Aorta (tissue), 5 donors: ENCODE measurements at places on chromosomes 5 and 9. TPM values are rescaled to one million over a fixed set of nuclear protein-coding genes. Genes with fewer than 3 reads are reported as not detected.
A peak's percentile ranks its signal among the peaks of the same experiment; 100 is the strongest.

SV2C gene
- not detected for total RNA-seq

GRCh38 chr9:135692410-135692809 is 6.9 kb downstream of the SOHLH1 start:
- no peak overlapping the region for H3K27ac ChIP-seq
- no peaks in the 10 kb centered on the region for H3K36me3 ChIP-seq
- no peak for DNase-seq
- H3K27me3 ChIP-seq: no peaks in the 10 kb centered on the region

DNA sequence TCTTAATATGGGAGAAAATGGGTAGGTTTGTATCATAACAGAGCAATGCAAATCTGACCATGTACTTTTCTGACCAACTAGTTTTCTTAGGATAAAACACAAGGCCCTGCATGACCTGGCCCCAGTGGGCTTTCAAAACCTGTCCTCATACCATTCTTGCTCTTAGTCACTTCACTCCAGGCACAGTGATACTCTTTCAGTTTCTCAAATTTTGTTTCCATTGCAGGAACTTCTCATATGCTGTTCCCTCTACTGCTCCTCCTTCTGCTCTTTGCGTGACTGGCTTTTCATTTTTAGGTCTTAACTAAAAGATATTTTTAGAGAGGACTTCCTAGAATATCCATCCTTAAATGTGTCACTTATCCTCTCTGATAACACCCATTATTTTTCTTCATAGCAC is 112.4 kb downstream of the INIP start:
- no peak overlapping the region for H3K4me3 ChIP-seq
- no peaks in the 10 kb centered on the region for H3K27me3 ChIP-seq
- no peak overlapping the region for H3K27ac ChIP-seq

- no peak overlapping the region for H3K4me3 ChIP-seq
- no peaks in the 10 kb centered on the region for H3K36me3 ChIP-seq
- no peak for DNase-seq
- no peaks in the 10 kb centered on the region for H3K4me1 ChIP-seq
Observed at GRCh38 chr5:144142139-144142823, 28.2 kb downstream of the YIPF5 start.

N4BP3 gene
- 0.19 TPM for total RNA-seq

GRCh38 chr5:16615741-16616535 is 859 bp downstream of the RETREG1 start:
- no peaks in the 10 kb centered on the region for H3K27me3 ChIP-seq
- H3K4me3 ChIP-seq: peak overlapping the region; percentile 67
- H3K27ac ChIP-seq: no peak overlapping the region
- H3K4me1 ChIP-seq: no peaks in the 10 kb centered on the region
- DNase-seq: no peak
- no peaks in the 10 kb centered on the region for H3K36me3 ChIP-seq

DNA sequence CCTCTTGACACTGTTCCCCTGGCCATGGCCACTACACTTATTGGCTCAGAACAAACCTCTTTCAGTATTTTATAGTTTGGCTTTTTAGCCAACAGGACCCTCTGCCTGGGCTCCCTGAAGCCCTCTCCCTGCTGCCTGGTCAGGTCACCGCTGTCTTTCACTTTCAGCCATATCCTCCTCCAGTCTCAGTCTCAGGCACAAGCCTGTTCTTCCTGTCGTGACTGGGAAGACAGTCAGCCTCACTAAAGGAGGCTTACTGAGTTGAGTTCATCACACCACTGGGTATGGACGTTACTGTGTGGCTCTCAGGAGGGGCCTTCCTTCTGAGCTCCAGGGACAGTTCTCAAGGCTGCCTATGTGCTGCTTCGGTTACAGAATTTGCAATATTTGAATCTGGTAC is 2.0 kb downstream of the QSOX2 start:
- no peaks in the 10 kb centered on the region for H3K4me1 ChIP-seq
- no peak for DNase-seq

DNA sequence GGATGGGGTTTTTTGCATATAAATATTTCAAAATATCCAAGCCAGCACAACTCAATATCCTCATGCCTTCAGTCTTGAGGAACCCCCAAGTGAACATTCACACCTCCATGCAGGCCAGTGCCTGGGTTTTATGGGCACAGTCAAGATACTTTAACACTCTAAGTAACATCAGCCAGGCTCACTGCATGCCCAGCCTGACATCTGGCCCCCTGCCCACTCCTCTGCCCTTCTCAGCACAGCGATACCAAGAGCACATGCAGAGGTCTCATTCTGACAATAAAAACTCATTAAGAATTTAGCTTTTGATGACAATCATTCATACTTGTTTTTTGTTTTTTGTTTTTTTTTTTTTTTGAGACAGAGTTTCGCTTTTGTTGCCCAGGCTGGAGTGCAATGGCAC is 250.0 kb downstream of the CWC27 start:
- H3K4me1 ChIP-seq: no peaks in the 10 kb centered on the region
- H3K27me3 ChIP-seq: no peaks in the 10 kb centered on the region
- no peak overlapping the region for H3K4me3 ChIP-seq
- no peak for DNase-seq
- H3K27ac ChIP-seq: no peak overlapping the region
- H3K36me3 ChIP-seq: no peaks in the 10 kb centered on the region

DNA sequence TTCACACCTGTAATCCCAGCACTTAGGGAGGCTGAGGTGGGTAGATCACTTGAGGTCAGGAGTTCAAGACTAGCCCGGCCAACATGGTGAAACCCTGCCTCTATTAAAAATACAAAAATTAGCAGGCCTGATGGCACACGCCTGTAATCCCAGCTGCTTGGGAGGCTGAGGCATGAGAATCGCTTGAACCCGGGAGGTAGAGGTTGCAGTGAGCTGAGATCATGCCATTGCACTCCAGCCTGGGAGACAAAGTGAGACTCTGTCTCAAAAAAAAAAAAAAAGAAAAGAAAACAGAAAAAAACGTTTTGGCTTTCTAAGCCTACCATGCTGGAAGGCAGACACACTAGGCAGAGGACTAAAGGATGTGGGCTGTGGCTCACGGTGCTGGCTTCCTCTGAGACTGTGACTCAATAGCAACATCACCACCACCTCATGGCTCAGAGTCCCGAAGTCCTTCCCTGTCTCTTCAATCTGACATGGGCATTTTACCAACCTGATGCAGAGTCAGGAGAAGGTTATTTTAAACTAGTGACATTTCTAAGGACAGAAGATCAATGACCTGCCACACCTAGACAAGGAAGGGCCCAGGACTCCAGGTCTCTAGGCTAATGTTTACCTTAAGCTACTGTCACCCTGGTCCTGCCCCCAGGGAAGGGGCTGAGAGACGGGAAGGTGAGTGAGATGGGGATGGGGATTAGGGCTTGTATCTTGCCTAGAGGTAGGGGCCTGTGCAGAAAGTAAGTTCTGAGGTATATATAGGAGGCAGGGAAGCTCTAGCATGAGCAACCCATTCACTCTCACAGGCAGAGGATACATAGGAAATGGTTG is 3.7 kb downstream of the ECSCR start:
- H3K4me3 ChIP-seq: no peak overlapping the region
- no peaks in the 10 kb centered on the region for H3K27me3 ChIP-seq
- no peaks in the 10 kb centered on the region for H3K36me3 ChIP-seq
- H3K27ac ChIP-seq: no peak overlapping the region

IRX1 gene
- not detected for total RNA-seq

GRCh38 chr5:83378624-83379289 is 92.8 kb upstream of the VCAN start:
- H3K27ac ChIP-seq: no peak overlapping the region
- no peaks in the 10 kb centered on the region for H3K36me3 ChIP-seq
- no peaks in the 10 kb centered on the region for H3K4me1 ChIP-seq

DNA sequence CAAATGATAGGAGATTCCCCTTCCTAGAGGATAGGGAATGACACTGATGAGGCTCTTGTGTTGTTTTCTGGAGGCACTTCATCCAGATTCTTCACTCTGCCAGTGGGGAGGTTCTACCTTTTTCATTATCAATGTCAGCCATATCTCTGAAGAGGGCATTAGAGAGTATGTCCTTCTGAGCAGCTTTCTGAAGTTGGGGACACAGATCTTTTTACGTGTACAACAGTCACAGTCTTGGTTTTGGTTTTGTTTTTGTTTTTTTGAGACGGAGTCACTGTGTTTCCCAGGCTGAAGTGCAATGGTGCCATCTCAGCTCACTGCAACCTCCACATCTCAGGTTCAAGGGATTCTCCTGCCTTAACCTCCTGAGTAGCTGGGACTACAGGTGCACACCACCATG is 22.6 kb downstream of the CENPH start:
- H3K36me3 ChIP-seq: no peaks in the 10 kb centered on the region
- H3K4me1 ChIP-seq: no peaks in the 10 kb centered on the region
- DNase-seq: no peak
- H3K4me3 ChIP-seq: no peak overlapping the region

SH3RF2 gene
- total RNA-seq: 3.1 TPM

DNA sequence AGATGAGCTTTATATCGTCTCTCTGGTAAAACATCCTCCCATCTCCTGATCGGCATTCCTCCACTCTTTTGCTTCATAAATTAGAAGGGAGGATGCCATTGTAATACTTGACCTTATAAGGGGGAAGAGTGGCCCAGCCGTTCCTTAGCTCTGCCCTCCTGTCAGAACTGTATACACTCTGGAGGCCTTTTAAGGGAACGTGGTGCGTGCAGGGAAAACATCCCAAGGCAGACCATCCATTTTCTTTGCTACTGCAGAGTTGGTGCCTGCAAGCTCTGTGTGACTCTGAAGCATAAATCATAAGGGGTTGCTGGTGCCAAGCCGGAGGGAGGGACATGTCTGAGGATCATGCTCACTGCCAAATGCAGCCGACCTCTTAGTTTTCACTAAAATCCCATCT is 90.4 kb downstream of the PGM5 start:
- DNase-seq: peak; percentile 68
- H3K27me3 ChIP-seq: no peaks in the 10 kb centered on the region
- peak overlapping the region; percentile 74 for H3K27ac ChIP-seq
- H3K4me1 ChIP-seq: peaks cover 14% of the 10 kb centered on the region
- no peaks in the 10 kb centered on the region for H3K36me3 ChIP-seq

DNA sequence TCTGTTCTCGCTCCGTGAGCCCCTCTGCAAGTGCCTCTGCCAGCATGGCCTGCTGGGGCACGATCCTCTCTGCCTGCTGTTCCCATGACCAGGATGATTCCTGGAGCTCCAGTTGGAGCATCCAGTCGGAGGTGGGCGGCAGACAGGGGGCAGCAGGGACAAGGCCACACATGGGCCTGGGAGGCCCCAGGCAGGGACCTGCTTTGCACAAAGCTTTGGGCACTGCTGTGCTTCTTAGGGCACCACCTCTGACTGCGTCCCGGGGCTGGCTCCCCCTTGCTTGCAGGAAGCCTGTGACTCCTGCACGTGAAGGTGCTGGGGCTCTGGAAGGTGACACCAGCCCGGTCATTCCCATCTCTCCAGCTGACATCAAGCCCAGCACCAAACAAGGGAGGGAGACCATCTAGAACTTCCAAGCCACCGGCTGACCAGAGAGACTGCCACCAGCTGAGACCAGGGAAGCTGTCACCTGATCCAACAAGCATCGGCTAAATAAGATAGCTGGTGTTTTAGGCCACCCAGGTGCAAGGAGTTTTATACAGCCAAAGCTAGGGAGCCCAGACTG is 174.8 kb upstream of the FOXD4L5 start:
- H3K27me3 ChIP-seq: no peaks in the 10 kb centered on the region
- H3K36me3 ChIP-seq: no peaks in the 10 kb centered on the region
- no peak for DNase-seq

GRCh38 chr9:80842389-80842788 is 847.0 kb downstream of the TLE1 start:
- no peak overlapping the region for H3K27ac ChIP-seq
- H3K4me1 ChIP-seq: no peaks in the 10 kb centered on the region
- no peaks in the 10 kb centered on the region for H3K36me3 ChIP-seq

ZBED3 gene
- total RNA-seq: 11.3 TPM

GRCh38 chr9:128523199-128523925 is 18.8 kb downstream of the GLE1 start:
- no peak overlapping the region for H3K27ac ChIP-seq
- peaks cover 9% of the 10 kb centered on the region for H3K36me3 ChIP-seq
- no peaks in the 10 kb centered on the region for H3K4me1 ChIP-seq
- no peaks in the 10 kb centered on the region for H3K27me3 ChIP-seq
- DNase-seq: no peak

DNA sequence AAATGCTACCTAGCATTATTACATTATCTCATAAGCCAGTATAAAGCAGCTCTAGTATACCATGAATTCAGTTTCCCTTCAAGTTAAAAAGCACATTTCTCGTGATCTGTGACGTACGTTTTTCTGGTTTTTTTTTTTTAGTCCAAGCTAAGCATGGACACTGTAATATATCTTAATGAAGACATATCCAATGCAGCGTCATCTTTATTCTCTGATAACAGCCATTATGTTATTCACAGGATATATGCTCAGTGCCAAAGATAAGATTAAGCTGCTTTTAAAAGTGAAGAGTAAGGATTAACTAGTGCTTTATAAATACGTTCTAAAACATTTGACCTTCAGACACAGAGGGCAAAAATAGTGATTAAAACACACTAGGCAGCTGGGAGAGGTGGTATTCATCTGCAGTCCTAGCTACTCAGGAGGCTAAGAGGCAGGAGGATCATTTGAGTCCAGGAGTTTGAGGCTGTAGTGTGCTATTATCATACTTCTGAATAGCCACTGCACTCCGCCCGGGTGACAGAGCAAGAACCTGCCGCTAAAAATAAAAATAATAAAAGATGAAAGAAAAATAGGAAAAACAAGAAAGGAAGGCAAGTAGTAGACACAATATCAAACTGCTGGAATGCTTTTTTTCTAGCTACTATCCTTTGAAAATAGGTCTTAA is 7.7 kb downstream of the CSNK1A1 start:
- DNase-seq: no peak
- H3K27me3 ChIP-seq: no peaks in the 10 kb centered on the region
- H3K4me1 ChIP-seq: no peaks in the 10 kb centered on the region
- no peak overlapping the region for H3K4me3 ChIP-seq
- no peaks in the 10 kb centered on the region for H3K36me3 ChIP-seq

FOXD4L6 gene
- not detected for total RNA-seq

DNA sequence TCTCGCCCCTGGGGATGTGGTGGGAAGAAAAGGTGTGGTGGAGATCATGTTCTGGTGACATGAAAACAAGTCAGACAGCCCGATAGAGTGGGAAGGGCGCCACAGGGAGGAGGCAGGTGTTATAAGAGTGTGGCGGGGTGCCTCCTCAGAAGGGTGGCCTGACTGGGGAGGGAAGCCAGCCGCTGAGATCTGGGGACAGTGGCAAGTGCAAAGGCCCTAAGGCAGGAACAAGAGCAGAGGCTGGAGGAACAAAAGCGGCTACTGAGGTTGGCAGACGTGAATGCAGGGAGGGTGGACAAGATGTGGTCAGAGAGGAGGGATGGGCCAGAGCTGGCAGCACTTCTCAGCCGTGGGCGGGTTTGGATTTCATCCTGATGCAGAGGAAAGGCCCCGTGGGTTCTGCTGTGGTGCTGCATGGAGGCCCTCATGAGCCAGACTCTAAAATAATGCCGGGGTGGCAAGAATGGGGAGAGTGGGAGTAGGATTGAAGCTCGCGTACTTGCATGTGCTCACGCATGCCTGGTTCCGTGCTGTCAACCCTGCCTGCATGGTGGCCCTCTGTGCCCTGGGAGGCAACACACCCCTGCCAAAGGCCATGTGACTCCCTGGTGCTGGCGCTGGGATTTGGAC is 89.2 kb downstream of the MVB12B start:
- H3K27me3 ChIP-seq: no peaks in the 10 kb centered on the region
- H3K4me3 ChIP-seq: no peak overlapping the region
- H3K4me1 ChIP-seq: no peaks in the 10 kb centered on the region

BHMT2 gene
- 16.3 TPM for total RNA-seq

GRCh38 chr9:98657897-98658296 is 50.8 kb downstream of the GABBR2 start:
- DNase-seq: no peak
- peaks cover 4% of the 10 kb centered on the region for H3K4me1 ChIP-seq
- no peak overlapping the region for H3K4me3 ChIP-seq
- H3K27ac ChIP-seq: no peak overlapping the region
- no peaks in the 10 kb centered on the region for H3K36me3 ChIP-seq
